ENCODE measurements at places on chromosomes 12 and 14. TPM values are rescaled to one million over a fixed set of nuclear protein-coding genes. Genes with fewer than 3 reads are reported as not detected.

The PRR4 gene
- total RNA-seq = 3.0 TPM

The OLR1 gene
- total RNA-seq = 0.67 TPM

The PLA2G1B gene
- not detected for total RNA-seq

The ALKBH2 gene
- 49.0 TPM for total RNA-seq

The CISTR gene
- not detected for total RNA-seq

The DLK1 gene
- total RNA-seq = 0.32 TPM

The C1R gene
- 37.9 TPM for total RNA-seq

The KERA gene
- not detected for total RNA-seq

The MYF6 gene
- total RNA-seq = not detected

The RND1 gene
- total RNA-seq = 3.1 TPM

The RHEBL1 gene
- total RNA-seq = 4.4 TPM

The PMCH gene
- total RNA-seq = not detected

The SDR9C7 gene
- 0.05 TPM for total RNA-seq

The RPL36AL gene
- total RNA-seq = 409 TPM

The C3AR1 gene
- not detected for total RNA-seq

The USP15 gene
- 27.6 TPM for total RNA-seq

The MAP1LC3B2 gene
- 1.3 TPM for total RNA-seq

The MYH6 gene
- 0.11 TPM for total RNA-seq

The HOXC4 gene
- 2.4 TPM for total RNA-seq

The NDRG2 gene
- 3.0 TPM for total RNA-seq

The IRAK3 gene
- 1.3 TPM for total RNA-seq

The OTX2 gene
- not detected for total RNA-seq

The RTN1 gene
- total RNA-seq = 0.03 TPM

The CCDC175 gene
- not detected for total RNA-seq

The LRTM2 gene
- 0.05 TPM for total RNA-seq

The CABP1 gene
- 0.42 TPM for total RNA-seq

The PLEKHD1 gene
- total RNA-seq = 0.02 TPM

The TAS2R14 gene
- 0.28 TPM for total RNA-seq

The CCDC196 gene
- not detected for total RNA-seq

The STYK1 gene
- total RNA-seq = 0.11 TPM
